Nephron progenitor cell (in vitro differentiated cells): ENCODE measurements at places on chromosomes 4 and X.

DNA sequence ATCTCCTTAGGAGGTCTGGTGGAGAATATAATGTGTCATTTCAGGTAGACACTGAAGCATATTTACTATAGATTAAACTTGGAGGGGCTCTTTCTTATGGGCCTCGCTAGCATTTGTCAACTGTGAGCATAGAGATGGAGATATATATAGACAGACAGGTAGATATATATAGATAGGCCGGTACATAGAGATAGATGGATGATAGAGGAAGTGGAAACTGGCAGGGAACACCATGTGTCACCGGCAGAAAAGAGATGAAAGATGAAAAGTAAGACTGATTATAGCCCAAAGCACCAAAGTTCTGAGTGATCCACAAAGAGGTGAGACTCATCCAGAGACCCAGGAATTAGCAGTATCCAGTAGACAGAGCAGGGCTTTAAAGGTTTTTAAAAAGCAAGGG is 268.1 kb downstream of the FBXW7 start:
- no peak for DNase-seq

DNA sequence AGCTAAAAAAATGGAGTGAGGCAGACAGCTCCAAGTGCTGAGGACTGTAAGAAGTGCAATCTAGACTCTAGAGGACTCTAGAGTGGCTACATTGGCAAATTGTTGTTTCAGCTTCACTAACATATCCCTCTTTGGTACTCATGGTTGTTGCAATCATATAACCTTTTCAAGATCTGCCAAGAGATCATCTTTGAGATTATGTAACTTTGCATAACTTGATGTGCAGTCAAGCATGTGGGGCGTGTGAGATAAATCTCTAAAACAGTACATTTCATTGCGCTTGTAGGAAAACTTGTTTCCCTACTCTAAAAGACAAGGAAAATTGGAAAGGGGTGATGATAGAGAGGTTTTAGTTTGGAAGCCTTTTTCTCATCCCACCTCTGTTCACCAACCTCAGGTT is 11.2 kb upstream of the BRS3 start:
- no peak for DNase-seq

- no peak for DNase-seq
These were observed 150.8 kb downstream of the RBMX2 start for GRCh38 chrX:130552444-130553073.

DNA sequence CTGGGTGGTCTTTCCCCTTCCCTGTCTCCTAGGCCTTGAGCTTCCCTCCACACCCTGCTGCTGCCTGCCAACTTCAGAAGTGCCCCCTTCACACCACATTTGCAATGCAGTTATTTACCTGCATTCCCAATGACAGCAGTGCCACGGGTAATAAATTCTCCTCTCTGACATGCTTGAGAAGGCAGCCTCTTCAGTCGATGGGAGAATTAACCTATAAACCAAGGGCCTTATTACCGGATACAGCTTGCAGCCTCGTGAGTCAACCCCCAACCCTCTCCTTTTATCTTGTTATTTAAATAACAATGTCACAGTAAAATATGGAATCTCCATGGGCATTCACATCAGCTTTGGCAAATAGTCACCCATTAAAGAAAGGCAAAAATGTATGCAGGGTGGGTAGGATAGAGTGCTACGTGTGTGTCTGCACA is 34.7 kb upstream of the LGI2 start:
- peak; percentile 39 for DNase-seq

DNA sequence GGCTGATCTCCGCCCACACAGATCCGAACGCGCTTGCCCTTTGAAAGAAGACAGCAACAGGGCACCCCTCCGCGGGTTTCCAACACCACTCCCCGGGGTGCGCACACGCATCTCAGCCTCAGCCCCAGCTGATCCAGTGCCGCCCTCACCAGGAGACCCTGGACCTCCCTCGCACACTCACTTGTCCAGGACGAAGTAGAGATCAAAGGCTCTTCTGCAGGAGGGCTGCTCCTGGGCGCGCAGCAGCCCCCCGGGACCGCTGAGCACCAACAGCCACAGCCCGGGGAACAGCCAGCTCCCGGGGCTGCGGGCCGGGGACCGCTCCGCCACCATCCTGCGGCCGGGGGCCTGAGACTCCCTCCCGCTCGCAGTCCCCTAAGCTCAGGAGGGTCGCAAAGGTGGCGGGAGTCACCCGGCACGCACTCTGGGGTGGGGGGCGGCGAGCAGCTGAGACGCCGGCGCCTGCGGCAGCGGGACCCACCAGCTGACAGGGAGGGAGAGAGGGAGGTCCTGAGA is 743 bp downstream of the ANTXR2 start:
- peak; percentile 63 for DNase-seq

GRCh38 chrX:12824944-12825343 is 33.7 kb downstream of the PRPS2 start:
- no peak for DNase-seq

- DNase-seq: no peak
These were observed 75.0 kb upstream of the SORBS2 start for GRCh38 chr4:185886832-185887524.

GRCh38 chr4:105135785-105136184 is 10.9 kb upstream of the TET2 start:
- no peak for DNase-seq

DNA sequence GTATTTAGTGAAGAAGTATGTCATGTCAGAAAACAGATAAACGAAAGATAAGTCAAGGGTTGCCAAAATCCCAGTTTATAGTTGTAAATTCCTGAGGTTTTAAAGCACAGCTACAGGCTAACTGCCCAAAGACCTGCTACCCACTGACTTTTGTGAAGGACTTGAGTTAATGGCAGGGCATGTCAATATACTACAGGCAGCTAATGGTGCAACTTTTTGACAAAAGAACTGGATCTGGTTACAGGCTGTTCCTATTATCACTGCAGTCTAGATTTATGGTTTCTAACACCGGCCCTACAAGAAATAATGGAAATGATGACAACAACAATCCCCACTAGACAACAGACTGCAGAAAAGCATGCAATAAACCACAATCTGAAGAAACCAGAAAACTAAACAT is 6.4 kb downstream of the SCML2 start:
- DNase-seq: no peak

DNA sequence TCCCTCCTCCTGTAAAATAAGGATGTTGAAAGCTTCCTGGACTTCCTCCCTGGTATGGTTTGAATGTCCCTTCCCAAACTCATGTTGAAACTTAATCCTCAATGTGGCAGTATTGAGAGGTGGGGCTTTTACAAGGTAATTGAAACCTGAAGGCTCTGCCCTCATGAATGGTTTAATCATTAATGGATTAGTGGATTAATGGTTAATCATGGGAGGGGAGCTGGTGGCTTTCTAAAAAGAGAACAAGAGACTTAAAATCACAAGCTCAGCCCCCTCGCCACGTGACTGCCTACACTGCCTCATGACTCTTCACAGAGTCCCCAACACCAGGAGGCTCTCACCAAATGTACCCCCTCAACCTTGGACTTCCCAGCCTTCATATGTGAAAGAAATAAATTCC is 124.6 kb upstream of the ANXA3 start:
- DNase-seq: no peak

GRCh38 chr4:21512353-21512752 is 436.2 kb downstream of the KCNIP4 start:
- DNase-seq: peak; percentile 7

- no peak for DNase-seq
These were observed 1021.2 kb downstream of the PCDH7 start for GRCh38 chr4:31741326-31741725.

DNA sequence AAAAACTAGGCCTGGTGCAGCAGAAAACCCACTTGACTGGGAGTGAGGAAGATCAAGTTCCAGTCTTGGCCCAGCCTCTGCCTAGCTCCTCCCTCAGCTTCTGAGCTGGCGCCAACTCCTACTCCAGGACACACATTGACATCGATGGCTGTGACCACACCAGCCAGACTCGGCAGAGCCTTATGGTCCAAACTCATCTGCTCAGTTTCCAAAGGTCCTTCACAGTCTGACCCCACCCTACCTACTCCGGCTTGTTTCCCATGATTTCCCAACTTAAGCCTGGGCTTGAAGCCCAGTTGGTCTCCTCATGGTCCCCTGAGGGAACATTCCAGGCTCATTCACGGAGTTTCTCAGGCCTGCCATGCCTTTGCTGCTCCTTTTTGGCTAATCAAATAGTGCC is 10.1 kb downstream of the ELF4 start:
- DNase-seq: no peak

DNA sequence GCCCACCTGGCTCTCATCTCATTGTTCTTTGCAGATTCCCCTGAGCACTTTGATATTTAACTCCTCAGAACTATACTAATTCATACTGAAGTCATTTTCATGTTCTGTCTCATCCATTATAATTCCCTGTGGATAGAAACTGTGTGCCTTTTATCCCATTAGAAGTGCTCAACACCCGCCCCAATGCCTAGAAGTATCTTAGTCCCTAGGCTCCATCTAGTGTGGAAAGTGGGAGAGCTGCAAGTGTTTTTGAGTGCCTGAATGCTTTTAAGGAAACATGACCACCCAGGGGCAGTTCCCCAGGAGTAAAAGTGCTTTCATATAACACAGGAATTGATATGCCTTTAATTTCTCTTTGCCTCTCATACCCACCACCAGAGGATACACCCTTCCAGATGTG is 117.0 kb downstream of the CHRDL1 start:
- DNase-seq: no peak

GRCh38 chrX:150405006-150405405 is 41.9 kb downstream of the MAMLD1 start:
- DNase-seq: no peak

- no peak for DNase-seq
These were observed 285.6 kb downstream of the TENM3 start for GRCh38 chr4:182528819-182529218.

DNA sequence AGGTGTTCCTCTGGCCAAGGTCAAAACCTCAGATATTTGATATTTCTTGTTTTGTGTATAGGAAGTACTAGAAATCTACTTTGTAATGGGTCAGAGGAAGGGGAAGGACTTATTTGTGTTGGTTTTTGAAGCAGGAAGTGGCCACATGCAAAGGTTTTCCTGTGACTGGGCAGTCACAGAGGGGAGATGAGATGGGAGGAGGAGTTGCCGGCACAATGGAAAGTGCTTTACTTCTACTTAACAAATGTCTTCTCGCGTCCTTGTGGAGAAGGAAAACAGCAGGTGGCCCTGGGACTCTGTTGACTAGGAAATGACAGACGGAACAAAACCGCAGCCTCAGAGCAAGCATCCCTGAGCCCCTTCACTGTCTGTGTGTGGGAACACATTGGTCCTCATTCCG is 46.6 kb downstream of the SHROOM2 start:
- DNase-seq: no peak

- no peak for DNase-seq
These were observed 94.6 kb upstream of the RPS6KA3 start for GRCh38 chrX:20361081-20361889.

GRCh38 chr4:159463235-159463634 is 360.4 kb downstream of the RAPGEF2 start:
- DNase-seq: no peak

GRCh38 chr4:2837904-2838496 is 5.6 kb upstream of the ADD1 start:
- DNase-seq: no peak

DNA sequence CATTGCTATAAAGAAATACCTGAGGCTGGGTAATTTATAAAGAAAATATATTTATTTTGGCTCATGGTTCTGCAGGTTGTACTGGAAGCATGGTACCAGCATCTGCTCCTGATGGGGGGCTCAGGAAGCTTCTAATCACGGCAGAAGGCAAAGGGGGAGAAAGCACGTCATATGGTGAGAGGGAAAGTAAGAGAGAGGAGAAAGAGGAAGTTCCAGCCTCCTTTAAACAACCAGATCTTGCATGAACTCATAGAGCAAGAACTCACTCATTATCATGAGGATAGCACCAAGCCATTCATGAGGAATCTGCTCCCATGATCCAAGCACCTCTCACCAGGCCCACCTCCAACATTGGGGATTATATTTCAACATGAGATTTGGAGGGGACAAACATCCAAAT is 125.0 kb upstream of the GRPR start:
- DNase-seq: no peak

- DNase-seq: no peak
These were observed 435.2 kb upstream of the AMOT start for GRCh38 chrX:113275804-113276203.

GRCh38 chr4:98519268-98519977 is 139.0 kb downstream of the TSPAN5 start:
- no peak for DNase-seq

DNA sequence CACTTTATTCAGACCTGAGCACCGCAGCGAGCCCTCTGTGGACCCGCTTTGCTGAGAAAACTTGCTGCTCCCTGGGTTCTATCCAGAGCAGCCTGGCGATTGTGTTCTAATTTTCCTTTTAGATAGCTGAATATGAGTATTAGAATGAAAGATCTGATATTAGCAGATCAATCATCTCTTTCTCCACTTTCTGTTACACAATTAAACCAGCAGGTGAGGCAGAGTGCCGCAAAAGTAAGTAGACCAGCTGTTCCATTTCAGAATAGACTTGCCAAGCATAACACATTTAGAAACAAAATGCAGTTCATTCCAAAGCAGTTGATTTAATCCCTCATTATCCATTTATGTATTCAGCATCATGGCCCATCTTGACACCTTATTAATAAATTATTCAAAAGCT is 58.6 kb downstream of the PALLD start:
- DNase-seq: no peak

DNA sequence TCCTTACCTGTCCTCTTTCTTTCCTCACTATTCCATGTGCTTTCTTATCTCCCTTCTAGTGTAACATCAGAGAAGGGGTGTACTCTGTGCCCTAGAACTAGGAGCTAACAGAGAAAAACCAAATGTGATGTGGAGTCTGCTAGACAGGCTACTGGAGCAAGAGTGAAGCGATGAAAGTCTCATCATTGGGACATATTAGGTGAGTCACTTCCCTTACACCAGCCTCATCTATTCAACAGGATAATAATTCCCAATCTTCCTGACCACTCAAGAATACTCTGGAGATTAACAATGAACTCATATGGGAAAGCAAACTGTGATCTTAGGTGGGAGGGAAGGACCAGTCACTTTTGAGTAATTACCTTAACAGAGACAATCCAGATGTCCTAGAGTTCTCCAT is 58.1 kb downstream of the RAB40A start:
- no peak for DNase-seq

GRCh38 chr4:149135062-149135461 is 680.6 kb downstream of the IQCM start:
- no peak for DNase-seq

GRCh38 chrX:65677954-65678469 is 10.6 kb downstream of the MSN start:
- no peak for DNase-seq
